Stimulated activated naive B cell treated with anti-CD40 and anti-IgM and Interleukin-4, amounts not matched to agents 10 μg/mL and 1 μg/mL and 100 μg/mL, for 72 hours (primary cell): ENCODE measurements at places on chromosomes 1 and 21.

DNA sequence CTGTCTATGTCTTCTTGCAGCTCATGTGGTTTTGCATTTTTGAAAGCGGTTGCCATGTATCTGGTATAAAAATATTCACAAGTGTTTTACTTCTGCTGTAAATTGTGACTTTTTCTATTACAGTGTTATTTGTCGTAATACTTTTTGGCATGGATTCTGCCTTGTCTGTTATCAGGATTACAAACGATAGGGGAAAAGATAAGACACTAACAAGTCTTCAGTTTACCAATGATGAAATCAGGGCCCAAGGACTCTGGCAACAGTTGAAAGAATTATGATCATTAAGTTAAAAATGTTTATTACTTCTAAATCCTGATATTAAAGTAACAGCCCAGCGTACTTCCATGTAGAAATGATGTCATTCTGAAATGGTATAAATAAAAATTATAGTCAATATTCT, 298.8 kb downstream of the KIF26B start:
- DNase-seq, result no peak

DNA sequence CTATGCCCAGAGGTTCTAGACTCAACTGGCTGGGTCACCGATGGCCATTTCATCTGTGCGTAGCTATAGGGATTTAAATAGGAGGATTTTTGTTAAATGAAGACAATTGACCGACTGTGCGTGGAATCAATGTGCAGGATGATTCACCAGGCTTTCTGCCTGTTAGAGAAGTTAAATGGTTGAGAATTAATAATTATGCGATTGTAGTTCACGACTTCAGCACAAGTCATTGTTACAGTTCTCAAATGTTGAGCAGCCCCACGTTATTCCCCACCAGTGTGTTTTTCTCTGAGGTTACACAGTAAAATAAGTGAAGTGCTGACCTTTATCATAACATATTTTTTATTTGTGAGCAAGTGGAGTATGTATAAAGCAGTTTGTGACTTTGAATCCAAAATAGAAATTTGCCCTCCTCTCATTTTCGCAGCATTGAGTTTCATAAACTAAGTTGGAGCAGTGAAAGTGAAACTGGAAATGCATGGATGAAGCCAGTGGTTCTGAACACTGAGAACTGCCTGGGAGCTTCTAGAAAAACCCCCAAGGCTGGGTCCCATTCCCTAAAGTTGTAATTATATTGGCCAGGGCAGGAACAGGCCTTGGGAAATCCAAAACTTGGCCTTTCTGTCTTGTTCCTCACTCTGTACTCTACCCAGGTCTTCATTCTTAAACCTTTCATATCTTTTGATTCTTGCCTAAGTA, 102.6 kb downstream of the GALNT2 start:
- no peak for DNase-seq

DNA sequence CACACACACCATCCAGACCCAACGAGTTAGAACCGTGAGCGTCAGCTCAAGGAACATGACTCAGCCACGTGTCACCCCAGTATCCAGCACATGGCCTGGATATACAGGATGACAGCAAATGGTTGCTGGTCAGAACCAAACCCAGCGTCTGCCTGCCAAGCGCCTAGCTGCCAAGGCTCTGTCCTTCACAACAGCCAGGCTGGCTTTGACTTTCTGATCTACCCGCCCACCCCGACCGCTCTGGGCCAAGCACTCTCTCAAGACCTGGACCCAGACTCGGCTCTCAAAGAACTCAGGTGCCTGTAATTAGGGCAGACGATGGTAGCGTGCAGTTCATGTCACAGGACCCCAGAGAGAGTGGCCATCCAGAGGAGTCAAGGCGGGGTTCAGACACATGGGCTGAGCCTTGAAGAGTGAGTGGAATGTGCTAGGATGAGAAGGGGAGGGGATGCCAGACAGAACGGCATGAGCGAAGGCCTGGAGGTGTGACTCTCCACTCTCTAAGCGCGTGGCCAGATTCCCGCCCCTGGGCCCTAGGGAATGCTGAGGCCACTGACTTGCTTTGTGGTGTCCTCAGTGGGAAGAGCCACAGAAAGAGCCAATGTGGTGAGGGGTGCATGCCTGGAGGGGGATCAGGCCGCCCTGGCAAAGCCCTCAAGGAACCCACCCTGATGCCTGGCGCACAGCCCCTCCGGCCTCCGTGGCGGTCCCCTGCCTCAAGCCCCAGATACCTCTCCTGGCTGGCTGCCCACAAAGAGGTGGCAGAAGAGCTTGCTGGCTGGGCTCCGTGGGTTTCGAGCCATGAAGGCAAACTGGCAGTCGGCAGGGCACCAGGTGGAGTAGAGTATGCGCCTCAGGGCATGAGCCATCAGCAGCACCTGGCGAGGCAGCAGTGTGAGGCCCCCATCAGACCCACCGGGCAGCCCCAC, 7.0 kb downstream of the SH2D5 start:
- no peak for DNase-seq

GRCh38 chr1:225816643-225817538, 7.0 kb downstream of the EPHX1 start:
- no peak for DNase-seq

GRCh38 chr1:205301205-205301821, 20.2 kb downstream of the NUAK2 start:
- DNase-seq, result no peak

- no peak for DNase-seq
Observed at GRCh38 chr1:163379801-163380200, 58.0 kb downstream of the NUF2 start.

GRCh38 chr1:231187571-231187970, 25.7 kb downstream of the TRIM67 start:
- no peak for DNase-seq

DNA sequence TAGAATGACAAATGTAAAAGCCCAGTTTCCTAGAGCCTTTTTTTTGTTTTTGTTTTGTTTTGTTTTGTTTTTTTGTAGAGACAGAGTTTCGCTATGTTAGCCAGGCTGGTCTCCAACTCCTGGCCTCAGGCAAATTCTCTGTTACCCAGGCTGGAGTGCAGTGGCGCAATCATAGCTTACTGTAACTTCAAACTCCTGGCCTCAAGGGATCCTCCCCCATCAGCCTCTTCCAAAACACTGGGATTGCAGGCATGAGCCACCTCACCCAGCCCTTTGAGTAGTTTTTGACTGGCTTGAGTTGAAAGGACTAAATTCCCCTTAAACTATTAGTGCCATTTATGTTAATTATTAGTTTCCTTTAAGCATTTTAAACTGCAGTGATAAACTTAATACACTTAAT, 28.8 kb upstream of the ZBTB18 start:
- no peak for DNase-seq

- no peak for DNase-seq
Observed at GRCh38 chr1:160131803-160132565, 16.4 kb downstream of the ATP1A2 start.

GRCh38 chr1:10607228-10607627, 132.5 kb downstream of the PEX14 start:
- no peak for DNase-seq

DNA sequence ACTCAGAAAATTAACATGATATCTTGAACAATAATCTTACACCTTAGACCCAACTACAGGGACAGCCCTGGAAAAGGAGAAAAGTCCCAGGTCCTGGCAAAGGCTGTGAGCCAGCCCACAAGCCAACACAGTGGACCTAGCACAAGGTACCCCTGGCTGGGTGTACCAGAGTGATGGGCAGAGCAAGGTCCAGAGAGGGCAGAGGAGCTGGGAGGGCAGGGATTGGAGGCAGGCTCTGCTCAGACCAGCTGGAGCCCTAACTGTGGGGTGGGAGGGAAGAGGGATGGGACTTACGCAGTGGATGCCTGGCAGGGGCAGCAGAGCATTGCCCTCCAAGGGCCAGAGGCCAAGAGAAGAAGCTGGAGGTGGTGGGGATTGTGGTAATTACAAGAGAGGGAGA, 101.6 kb downstream of the KCND3 start:
- DNase-seq, result no peak

DNA sequence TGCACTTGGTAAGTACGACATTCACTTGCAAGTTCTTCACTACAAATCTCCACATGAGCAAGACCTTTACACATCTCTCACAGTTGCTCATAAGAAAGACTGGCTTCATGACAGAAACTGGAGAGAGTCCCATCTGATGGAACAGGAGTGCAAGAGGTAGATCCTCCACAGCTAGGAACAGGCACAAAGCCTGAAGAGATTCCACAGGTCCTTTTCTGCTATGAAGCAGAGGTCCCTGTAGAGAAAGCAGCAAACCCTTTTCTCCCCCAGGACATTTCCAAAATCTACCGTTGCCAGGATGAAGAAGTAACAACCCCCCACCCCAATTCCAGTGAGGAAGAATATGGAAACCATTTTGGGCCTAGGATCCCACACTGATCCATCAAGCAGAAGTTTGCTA, 47.3 kb downstream of the EIF4G3 start:
- no peak for DNase-seq

DNA sequence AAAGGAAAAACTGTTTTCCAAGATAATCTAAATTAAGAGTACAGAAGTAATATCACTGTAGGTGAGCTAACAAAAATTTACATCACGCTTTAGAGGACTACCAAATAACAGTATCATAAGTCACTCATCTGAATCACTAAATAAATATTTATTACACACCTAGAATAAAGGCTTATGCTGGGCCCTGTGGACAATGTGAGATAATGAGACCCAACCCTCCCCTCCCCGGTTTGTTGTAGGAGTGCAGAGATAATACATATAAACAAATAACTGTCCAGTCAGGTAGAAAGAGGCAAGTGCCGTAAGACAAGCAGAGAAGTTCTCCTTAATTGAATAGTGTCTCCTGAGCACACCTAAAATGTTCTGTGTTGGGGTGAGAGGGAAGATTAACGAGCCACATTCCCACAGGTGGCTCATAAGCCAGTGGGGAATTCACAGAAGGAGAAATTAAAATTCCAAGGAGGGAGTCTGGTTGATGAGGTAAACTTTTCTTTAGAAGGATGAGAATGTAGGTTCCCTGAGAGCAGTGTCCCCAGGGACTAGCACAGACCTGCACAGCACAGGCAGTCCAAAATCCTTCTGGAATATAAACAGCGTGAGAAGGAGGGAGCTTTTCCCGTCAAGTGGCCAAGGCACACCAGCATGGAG, 241.4 kb downstream of the NFIA start:
- DNase-seq, result no peak

- DNase-seq, result no peak
Observed at GRCh38 chr1:243831463-243831862, 18.6 kb downstream of the AKT3 start.

DNA sequence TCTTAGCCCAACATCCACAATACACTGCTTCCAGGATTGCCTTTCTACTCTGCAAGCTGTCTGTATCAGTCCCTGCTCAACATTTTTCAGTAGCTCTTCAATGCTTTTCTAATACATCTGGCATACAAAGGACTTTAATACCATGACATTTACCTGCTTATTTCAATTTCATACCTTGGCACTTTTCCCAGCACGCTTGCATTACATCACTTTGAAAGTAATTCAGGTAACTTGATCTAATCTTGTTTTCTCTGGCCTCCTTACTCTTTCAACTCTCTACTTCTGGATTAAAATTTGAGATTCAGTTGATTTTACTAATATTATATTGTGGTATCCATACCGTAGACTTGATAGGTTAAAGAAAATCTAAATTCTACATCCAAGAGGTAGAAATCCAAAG, 103.0 kb downstream of the PTGS2 start:
- no peak for DNase-seq

GRCh38 chr1:208298593-208299269, 54.5 kb upstream of the PLXNA2 start:
- DNase-seq, result no peak

- no peak for DNase-seq
Observed at GRCh38 chr1:246779561-246780175, 55.5 kb downstream of the SCCPDH start.

GRCh38 chr1:52365071-52365745, 797 bp downstream of the CC2D1B start:
- DNase-seq, result no peak

- DNase-seq, result no peak
Observed at GRCh38 chr1:186880982-186881381, 52.2 kb downstream of the PLA2G4A start.

DNA sequence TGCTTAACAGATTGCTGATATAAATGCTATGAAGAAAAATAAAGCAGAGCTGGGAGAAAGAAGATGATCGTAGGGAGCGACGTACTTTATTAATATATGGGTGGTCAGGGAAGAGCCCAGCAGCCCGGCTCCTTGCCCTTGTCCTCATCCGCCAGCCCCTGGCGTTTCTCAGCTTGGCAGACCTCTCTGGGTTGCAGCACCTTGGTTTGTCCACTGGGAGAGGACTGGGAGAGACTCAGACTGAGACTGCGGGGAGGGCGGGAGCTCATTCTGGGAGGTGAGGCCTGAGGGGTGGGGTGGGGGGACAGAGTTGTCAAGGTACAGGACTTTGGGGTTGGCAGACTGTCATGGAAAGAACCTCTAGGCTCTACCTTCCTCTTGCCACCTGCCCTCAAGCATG, 3.3 kb upstream of the S100A3 start:
- no peak for DNase-seq

DNA sequence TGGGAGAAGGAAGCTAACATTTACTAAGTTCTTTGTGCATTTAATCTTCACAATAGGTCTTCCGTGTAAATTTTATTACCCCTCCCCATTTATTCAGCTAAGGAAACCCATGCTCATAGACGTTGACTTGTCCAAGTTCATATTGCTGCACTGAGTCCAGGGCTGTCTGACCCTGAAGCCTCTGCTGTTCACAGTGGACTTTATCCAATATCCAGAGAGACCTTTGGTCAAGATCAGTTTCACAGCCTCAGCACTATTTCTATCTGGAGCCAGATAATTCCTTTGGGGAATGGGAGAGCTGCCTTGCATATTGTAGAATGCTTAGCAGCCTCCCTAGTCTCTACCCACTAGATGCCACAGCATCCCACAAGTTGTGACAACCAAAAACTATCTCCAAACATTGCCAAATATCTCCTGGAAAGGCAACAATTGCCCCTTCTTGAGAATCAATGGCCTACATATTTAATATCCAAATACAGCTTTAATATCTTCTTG, 26.4 kb downstream of the ILDR2 start:
- no peak for DNase-seq

- DNase-seq, result no peak
Observed at GRCh38 chr1:212655668-212656440, 43.8 kb downstream of the BATF3 start.

DNA sequence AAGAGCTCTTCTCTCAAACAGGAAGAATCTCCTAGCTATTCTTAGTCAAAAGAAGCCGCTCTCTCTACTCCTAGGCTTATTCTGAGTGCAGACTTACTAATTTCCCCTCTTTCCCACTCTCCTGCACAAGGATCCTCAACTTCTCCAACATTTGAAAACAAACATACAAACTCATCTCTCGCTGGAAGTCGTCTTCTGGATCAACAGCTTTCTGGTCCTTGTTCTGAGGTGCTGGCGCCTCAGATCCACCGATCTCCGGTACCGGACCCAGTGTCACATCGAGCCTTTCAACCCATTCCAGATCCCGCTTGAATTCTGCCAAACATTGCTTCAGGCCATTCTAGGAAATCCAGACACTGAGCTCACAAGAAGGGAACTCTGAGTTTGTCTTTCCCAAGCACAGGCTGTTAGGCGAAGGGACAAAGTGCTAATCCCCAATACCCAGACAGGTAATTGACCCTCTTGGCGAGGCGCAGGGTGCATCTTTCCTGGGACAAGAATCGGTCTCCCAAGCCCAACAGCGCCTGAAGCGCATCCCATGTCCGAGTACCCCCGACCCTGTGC, 696 bp downstream of the EBNA1BP2 start:
- DNase-seq, result no peak
